Right atrium auricular region (tissue), 2 donors: ENCODE measurements at places on chromosomes 4 and X. TPM values are rescaled to one million over a fixed set of nuclear protein-coding genes. Genes with fewer than 3 reads are reported as not detected.

- no peaks in the 10 kb centered on the region for H3K27me3 ChIP-seq
- no peaks in the 10 kb centered on the region for H3K36me3 ChIP-seq
- DNase-seq: no peak
- no peak overlapping the region for H3K27ac ChIP-seq
- H3K4me3 ChIP-seq: no peak overlapping the region
Measured at GRCh38 chrX:8632924-8633323, 99.0 kb downstream of the ANOS1 start.

DNA sequence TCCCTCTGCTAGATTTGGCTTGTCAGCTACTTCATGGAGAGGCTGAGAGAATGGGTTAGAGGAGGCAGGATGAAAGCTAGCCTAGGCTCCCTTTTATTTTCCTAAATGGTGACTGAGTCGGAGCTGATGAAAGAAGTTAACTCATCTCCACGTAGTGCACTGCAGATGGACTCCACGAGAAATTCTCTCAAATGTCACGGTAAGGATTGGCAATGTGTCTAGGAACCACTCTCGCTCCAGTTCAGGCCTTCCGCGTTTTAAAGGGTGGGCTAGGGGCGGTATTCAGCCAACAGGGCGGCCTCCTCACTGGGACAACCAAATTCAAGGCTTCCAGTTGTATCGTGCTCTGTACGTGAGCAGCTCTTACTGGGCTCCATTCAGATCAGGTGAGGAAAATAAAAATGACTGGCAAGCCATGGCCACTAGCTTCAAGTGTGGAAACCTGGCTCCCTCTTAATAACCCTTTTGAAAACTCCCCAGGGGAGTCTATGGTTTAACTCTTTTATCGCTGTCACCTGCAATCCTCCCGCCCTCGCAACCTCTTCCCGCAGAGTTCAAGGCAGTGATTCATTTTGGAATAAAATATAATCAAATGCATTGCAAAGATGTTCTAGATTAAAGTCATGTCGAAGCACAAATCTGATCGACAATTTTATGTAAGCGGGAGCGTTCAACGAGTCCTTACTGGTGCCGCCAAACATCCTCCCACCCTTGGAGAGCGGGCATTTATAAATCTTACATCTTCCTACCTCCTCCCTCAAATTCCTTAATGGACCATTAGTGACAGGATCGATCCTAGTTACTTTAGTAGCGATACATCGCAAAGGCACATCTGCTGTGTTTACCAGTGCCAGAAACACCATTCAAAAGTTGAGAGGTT is 1.2 kb downstream of the SPOCK3 start:
- H3K4me3 ChIP-seq: peak overlapping the region; percentile 42
- no peak overlapping the region for H3K27ac ChIP-seq
- H3K4me1 ChIP-seq: peaks cover 18% of the 10 kb centered on the region

The LRRC66 gene
- total RNA-seq: not detected

- no peaks in the 10 kb centered on the region for H3K36me3 ChIP-seq
- no peak for DNase-seq
- H3K27me3 ChIP-seq: no peaks in the 10 kb centered on the region
Measured at GRCh38 chr4:75908555-75908954, 6.3 kb upstream of the PPEF2 start.

DNA sequence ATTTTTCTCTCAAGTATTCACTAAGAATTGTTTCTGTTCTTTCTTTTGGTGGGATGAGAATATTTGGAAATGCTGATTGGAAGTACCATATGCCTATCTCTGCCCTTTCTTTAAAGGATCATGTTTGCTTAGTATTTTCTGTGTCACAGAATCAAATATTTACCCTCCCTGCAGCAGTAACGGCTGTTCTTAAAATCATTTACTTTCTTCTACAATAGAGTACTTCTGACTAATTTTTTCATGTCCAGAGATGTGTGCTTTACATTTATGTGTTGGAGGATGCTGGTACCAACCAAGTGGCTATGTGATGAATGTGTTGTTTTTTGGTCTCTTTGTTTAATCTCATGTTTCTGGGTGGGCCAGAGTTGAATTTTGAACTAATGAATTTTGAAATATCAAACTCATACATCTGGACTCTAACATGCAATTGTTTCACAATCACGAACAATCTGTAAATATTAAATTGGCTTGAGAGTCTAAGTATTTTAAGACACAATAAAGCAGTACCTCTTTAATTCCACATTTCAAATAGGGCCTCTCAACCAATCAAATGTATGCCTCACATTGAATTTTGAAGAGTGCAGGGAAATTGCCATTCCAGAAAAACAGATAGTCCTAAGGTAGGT is 59.4 kb upstream of the ARSJ start:
- H3K27me3 ChIP-seq: no peaks in the 10 kb centered on the region
- H3K4me3 ChIP-seq: no peak overlapping the region
- H3K27ac ChIP-seq: no peak overlapping the region
- H3K4me1 ChIP-seq: no peaks in the 10 kb centered on the region
- no peaks in the 10 kb centered on the region for H3K36me3 ChIP-seq

DNA sequence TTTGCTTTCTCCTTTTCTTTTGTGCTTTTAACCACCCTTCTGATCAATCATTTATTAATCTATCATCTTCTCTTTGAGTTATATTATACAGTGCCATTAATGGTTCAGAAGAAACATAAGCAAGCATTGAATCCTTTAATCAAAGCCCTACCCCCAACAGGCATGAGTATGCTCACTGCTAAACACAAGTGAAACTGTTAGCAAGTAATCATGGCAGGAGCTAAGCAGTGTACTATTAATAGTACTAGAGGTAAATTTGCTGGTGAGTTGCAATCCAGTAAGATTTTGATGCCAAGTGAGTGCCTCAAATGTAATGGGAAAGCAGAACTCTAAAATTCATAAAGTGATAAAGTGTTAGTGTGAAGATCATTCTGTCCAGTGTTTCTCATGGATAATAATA is 57.2 kb downstream of the FNIP2 start:
- no peak for DNase-seq
- H3K27me3 ChIP-seq: no peaks in the 10 kb centered on the region
- H3K4me3 ChIP-seq: no peak overlapping the region
- H3K36me3 ChIP-seq: peaks cover 5% of the 10 kb centered on the region

The ITIH6 gene
- total RNA-seq: not detected

The ZNF41 gene
- 10.5 TPM for total RNA-seq

DNA sequence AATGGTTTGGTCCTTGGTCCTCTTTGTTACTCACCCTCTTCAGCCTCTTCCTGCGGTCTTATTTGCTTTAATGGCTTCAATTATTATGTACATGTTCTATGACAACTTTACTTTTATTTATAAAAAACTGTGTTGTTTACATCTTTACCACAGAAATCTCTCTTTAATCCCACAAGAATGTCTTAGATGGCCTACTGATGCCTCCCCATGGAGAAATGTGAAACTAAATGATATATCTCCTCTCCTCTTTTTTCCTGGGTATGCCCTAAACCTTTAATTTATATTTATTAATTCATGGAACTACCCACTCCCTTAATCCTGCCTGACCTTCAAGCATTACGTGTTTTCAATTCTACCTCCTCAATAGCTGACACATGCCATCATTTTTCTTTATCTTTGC is 573.2 kb downstream of the CENPC start:
- no peak for DNase-seq
- no peaks in the 10 kb centered on the region for H3K27me3 ChIP-seq
- H3K27ac ChIP-seq: peak overlapping the region; percentile 24
- no peaks in the 10 kb centered on the region for H3K36me3 ChIP-seq
- H3K4me1 ChIP-seq: no peaks in the 10 kb centered on the region
